CD14-positive monocyte (primary cell): ENCODE measurements at places on chromosomes 12 and 14.

- no peak for DNase-seq
These were observed 34.9 kb downstream of the PPHLN1 start for GRCh38 chr12:42360747-42361403.

DNA sequence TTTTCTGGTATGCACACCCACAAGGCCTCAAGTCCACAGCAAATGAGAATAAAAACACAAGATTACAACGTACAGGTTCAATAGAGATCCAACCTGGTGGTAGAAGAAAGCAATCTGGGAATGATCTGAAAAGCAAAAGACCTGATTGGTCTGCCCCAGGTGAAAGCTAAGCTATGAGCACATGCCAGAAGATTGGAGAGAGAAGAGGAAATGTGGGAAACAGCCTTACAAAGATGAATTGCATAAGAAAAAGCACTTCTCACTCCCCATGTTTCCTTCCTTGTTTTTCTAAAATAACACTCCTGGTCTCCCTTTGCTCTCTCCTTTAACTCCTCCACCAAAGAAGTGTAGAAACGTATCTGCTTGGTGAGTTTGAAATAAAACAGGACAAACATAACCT is 77.3 kb upstream of the ANO6 start:
- no peak for DNase-seq

GRCh38 chr12:3458041-3458440 is 33.0 kb upstream of the PRMT8 start:
- no peak for DNase-seq

GRCh38 chr12:98424726-98425401 is 90.5 kb upstream of the TMPO start:
- peak; percentile 64 for DNase-seq

- DNase-seq, result no peak
These were observed 17.4 kb downstream of the DDX54 start for GRCh38 chr12:113167868-113168267.

DNA sequence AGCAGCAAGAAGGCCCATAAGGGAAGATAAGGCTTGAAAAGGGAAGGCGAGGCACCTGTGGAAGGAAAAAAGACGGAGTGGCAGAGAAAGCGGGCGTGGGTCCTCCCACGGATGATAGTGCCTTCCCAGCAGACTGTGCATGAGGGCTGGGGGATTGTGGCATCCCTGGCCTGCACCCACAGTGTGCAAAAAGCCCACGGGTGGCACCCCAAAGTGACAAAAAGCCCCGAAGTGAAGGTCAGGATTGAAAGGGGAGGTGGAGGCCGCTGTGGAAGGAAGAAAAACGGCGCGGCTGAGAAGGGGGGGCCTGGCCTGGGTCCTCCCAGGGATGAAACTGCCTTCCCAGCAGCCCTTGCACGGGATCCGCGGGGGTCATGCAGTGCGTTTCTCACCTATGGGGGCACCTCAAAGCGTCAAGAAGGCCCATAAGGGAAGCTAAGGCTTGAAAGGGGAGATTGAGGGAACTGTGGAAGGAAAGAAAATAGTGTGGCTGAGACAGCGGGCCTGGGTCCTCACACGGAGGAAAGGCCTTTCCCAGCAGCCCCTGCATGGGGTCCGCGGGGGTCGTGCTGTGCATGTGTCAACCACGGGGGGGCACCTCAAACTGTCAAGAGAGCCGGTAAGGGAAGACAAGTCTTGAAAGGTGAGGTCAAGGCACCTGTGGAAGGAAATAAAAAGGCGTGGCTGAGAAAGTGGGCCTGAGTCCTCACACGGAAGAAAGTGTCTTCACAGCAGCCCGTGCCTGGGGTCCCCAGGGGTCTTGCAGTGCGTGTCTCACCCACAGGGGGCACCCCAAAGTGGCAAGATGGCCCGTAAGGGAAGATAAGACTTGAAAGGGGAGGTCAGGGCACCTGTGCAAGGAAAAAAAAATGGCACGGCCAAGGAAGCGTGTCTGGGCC is 274.1 kb downstream of the ALG10 start:
- no peak for DNase-seq

- no peak for DNase-seq
These were observed 55.5 kb downstream of the PPP2R5E start for GRCh38 chr14:63487724-63488123.

GRCh38 chr14:29092121-29092520 is 325.5 kb downstream of the FOXG1 start:
- DNase-seq, result no peak

- DNase-seq, result no peak
These were observed 1.7 kb downstream of the KCNH3 start for GRCh38 chr12:49540229-49541139.

GRCh38 chr14:26130690-26131089 is 467.1 kb downstream of the NOVA1 start:
- no peak for DNase-seq

DNA sequence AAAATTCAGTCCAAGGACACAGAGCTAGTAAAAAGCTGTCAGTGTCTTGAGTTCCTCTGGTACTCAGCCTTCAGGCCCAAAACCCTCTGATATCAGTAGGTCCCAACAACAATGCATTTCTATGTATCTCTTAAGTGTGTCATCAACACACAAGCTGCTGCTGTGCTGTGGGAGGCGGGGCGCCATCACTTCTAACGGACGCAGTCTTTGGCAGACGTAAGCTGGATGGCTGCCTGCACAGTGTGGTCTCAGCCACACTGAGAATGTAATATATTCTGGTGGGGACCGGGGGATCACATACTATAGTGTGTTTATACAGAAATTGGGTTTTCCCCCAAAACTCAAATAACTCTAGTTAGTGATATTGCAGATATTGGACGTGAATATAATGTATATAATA is 123.9 kb downstream of the SUDS3 start:
- DNase-seq, result no peak

DNA sequence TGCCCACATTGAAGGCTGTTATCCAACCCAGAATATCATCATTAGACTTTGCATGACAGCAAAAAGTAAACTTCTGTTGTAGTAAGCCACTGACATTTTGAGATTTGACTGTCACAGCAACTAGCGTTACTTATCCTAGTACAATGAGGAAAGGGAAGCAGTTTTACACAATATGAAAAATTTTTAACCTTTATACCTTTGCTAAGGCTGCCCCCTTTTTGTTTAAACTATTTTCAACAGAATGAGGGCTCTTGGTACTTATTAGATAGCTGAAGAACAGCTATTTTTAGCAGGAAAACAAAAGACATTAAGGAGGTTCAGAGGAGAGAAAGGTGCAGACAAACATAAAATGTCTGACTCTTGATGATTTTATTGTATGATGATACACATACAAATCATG is 23.4 kb upstream of the TMX1 start:
- DNase-seq, result no peak

DNA sequence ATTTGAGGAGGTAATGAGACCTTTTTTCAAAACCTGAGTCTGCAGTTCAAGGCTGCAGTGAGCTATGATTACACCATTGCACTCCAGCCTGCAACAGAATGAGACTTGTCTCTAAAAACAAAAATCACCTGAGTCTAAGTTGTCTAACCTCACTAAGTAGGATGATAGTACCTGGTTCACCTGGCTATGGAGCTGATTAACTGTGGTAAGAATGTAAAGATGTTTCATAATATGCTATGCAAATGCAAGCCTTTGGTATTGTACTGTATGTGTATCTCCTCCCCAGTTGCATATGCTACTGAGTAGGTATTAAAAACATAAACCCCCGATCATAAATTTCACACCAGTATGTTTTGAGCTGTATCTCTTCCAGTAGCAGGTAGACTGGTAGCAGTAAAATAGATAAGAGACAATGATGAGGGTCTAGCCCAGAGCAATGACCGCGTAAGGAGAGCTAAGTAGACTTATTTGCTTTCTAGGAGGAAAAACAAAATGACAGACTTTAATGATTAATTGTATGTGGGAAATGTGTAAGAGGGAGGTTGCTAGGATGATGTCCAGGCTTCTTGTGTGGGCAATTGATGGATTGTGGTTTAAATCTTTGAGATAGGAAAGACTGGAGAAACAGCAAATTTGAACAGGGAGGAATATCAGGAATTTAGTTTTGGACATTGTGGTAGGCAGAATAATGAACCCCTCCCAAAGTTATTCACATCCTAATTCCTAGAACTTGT is 41.6 kb upstream of the EGLN3 start:
- DNase-seq, result no peak

GRCh38 chr12:106801167-106801708 is 26.8 kb downstream of the RIC8B start:
- no peak for DNase-seq

DNA sequence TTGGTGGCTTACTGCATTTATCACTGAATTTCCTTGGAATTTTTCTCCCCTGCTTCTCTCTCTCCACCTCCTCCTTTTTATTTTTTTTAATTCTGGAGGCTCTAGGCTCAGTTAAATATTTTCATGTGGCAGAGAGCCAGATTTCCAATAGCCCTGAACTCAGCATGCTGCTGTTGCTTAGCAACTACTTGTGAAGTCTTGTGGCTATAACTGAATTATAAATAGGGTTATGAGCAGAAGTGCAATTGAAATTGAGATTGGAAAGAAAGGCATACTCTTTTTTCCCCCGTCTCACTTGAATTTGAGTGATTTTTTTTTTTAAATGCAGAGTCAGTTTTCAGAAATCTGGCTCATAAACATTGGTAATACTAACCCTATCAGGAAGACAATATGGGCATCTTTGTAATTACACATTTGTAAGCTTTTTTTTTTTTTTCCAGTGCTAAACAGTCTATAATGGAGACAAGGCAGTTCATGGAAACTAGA is 38.3 kb downstream of the ATF7IP start:
- no peak for DNase-seq

- peak; percentile 27 for DNase-seq
These were observed 9.3 kb downstream of the RILPL2 start for GRCh38 chr12:123427036-123427769.

DNA sequence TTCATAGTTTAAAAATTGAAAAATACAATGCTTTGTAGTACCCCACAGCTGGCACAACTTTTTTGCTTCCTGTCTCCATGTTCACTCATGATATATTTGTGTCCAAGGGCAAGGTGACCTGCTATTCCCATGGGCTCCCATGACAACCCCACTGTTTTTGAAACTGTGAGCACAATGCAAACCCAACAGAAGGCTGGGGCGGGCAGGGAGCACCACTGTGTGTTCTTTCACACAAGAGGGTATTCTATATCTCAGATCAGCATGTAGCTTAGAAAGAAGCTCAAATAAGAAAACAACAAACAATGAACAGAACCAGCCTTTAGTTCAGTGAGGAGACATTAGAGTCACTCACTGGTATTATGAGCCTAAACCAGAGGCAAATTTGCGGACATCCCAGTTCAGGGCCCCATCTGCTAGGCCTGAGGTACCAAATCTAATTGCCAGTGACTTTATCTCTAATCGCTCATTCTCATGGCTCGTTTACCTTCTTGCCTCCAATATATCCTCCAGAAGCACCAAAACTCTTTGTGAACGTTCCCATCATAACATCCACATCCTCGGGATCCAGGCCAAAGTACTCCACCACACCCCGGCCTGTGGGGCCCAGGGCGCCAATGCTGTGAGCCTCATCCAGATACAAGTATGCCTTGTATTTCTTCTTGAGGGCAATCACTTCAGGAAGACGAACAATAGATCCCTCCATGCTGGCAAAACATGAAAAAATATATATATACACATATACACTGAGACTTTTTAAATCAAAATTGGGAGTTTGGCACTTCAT is 56.4 kb upstream of the ISM2 start:
- DNase-seq, result no peak

DNA sequence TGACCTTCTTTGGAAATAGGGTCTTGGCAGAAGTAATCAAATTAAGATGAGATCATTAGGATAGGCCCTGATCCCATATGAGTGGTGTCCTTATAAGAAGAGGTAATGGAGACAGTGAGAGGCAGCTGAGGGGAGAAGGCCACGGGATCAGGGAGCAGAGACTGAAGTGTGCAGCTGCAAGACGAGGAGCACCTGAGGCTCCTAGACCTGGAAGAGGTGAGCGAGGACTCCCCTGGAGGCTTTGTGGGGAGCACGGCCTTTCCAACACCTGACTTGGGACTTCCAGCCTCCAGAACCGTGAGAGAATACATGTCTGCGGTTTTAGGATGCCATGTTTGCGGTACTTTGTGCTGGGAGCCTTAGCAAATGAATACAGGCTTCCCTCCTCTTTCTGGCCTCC is 37.5 kb downstream of the LRTM2 start:
- no peak for DNase-seq

DNA sequence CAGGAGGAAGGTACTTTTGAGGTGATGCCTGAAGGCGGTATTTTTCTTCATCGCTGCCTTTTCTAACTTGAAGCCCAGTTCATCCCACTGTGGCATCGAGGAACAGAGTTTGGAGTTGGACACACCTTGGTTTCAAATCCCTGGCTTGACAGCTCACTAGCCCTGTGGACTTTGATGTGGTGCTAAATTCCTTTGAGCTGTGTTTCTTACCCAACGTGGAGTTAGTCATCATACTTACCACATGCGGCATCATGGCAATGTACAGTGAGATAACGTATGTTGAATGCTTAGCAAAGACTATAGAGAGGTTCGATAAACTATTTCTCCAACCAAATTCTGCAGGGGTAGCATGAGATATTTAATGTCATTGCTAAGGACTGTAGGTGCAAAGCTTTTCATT is 3.4 kb downstream of the PLEKHG3 start:
- peak; percentile 91 for DNase-seq

DNA sequence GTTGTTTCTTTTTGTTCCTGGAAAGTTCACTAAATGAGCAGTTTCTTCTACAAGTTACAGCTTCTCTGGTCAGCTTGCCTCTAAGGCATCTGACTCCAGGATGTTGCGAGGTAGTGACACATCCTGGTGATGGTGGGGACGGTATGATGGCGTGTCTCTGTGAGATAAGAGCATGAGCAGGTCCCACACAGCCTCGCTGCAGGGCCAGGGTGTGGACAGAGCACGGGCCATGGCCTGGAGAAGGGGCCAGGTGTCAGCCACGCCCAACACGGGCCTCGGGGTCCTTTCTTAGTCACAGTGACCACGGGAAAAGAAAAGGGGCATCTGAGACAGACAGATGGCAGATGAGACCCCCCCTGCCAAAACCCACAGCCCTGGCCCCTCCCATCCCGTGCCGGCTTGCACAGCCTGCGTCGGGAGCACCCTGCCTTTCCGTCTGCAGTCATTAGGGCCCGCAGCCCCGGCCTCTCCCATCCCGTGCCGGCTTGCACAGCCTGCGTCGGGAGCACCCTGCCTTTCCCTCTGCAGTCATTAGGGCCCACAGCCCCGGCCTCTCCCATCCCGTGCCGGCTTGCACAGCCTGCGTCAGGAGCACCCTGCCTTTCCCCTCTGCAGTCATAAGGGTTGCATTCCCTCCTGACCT is 79.3 kb upstream of the DYNC1H1 start:
- DNase-seq, result no peak

- no peak for DNase-seq
These were observed 55.2 kb downstream of the RASSF3 start for GRCh38 chr12:64665514-64665913.

GRCh38 chr12:13229504-13229903 is 33.0 kb downstream of the EMP1 start:
- no peak for DNase-seq

DNA sequence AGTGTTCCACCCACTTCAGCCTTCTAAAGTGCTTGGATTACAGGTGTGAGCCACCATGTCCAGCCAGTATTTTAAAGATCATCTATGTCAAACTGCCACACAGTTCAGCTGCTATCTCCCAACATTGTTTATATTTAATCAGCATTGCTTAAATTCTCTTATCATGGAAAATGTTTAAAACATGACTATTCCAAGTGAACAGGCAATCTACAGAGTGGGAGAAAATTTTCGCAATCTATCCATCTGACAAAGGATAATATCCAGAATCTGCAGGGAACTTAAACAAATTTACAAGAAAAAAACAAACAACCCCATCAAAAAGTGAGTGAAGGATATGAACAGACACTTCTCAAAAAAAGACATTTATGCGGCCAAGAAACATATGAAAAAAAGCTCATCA is 69.4 kb upstream of the NAV3 start:
- DNase-seq, result no peak

- no peak for DNase-seq
These were observed 2.3 kb upstream of the OTX2 start for GRCh38 chr14:56812364-56813141.
